Activated CD8-positive, alpha-beta T cell treated with anti-CD3 and anti-CD28 coated beads for 36 hours (primary cell): ENCODE measurements at places on chromosomes 16 and 17. TPM values are rescaled to one million over a fixed set of nuclear protein-coding genes. Genes with fewer than 3 reads are reported as not detected.

The KRTAP4-1 gene
- total RNA-seq = not detected

The ARL5C gene
- total RNA-seq = not detected

The NTHL1 gene
- 28.2 TPM for total RNA-seq

The CCL1 gene
- total RNA-seq = not detected

The TMC8 gene
- total RNA-seq = 197 TPM

The CLDN9 gene
- total RNA-seq = not detected

The KRT40 gene
- total RNA-seq = not detected

The ABCC3 gene
- total RNA-seq = not detected

The TEX19 gene
- not detected for total RNA-seq

DNA sequence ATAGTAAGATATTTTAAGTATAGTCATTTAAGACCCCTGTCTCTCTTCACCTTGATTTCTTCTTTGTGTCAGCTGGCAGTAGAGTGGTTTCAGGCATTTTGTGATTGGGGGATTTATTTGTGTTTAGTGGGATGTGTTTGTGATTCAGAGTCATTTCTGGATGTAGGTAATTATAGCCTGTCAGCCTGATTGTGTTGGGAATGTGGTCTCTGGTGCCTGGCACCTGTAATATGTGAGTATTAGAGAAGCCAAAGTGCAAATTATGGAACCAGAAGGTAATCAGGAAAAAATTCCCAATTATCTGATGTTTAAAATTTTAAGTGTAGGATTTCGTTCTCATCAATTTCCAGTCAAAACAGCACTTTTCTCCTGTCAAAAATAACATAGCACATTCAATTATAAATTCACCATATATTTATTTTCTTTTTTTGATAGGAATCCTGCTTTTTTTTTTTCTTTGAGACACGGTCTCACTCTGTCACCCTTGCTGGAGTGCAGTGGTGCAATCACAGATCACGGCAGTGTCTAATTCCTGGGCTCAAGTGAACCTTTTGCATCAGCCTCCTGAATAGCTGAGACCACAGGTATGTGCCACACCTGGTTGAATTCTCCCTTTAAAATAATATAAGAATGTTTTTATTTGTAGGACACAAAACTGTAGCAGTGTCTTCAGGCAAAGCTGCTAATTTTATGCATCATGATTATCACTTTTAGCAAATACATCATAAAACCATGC lies 42.7 kb downstream of the ATF7IP2 start:
- H3K27me3 ChIP-seq = no peaks in the 10 kb centered on the region
- H3K4me3 ChIP-seq = no peak overlapping the region
- DNase-seq = no peak
- no peak overlapping the region for H3K27ac ChIP-seq

DNA sequence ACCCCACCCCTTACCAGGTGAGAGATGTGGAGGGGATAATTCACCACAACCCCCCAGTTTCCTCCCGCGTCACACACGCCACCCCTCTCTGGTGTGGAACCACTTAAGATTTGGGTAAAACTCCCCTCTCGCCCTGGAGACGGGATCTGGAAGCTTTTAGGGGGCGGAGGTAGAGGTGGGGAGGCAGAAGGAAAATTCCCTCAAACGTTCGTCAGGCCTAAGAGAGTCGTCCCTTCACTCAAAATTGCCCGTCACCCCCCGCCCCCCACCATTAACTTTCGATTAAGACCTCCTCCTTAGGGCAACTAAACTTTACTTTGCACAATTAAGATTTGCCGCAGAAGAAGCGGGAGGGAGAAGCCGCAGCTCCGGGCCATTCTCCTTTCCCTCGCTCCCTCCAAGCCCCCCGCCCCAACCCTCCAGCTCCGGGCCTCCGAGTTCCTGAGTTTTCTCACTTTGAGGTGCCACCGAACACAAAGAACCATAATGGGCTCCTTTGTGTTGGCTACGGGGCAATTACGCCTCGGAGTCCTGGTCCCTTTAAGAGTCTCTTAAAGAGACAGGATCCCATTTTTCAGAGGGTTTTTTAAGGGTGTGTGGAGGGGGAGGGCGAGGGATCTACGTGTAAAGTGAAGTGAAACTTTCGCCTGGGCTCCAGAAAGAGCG lies 985 bp upstream of the FZD2 start:
- H3K4me1 ChIP-seq = peaks cover 15% of the 10 kb centered on the region
- H3K36me3 ChIP-seq = peaks cover 2% of the 10 kb centered on the region
- no peak overlapping the region for H3K27ac ChIP-seq
- H3K4me3 ChIP-seq = peak overlapping the region; percentile 76

GRCh38 chr16:88465387-88465983 lies 12.4 kb downstream of the ZFPM1 start:
- peaks cover 60% of the 10 kb centered on the region for H3K4me1 ChIP-seq
- H3K36me3 ChIP-seq = peaks cover 2% of the 10 kb centered on the region
- H3K27me3 ChIP-seq = no peaks in the 10 kb centered on the region
- no peak overlapping the region for H3K4me3 ChIP-seq
- H3K27ac ChIP-seq = no peak overlapping the region
- DNase-seq = no peak

DNA sequence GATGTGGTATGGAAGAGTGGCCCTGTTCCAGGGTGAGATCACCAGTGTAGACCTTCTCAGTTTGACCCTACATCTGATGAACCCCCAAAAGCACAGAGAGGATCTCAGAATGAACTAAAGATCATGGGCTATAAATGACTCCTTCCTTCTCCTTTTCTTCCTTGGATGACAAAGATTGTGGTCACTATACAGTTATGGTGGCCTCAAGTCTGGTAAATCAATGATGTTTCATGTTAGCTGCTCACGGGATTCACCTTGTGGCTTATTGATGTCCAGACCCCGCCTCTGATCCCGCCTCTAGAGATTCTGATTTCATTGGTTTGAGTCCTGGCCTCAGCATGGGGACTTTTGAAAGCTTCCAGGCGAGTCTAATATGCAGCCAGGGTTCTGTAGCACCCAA lies 112.2 kb downstream of the PITPNC1 start:
- H3K27ac ChIP-seq = peak overlapping the region; percentile 72
- DNase-seq = peak; percentile 66
- no peaks in the 10 kb centered on the region for H3K27me3 ChIP-seq
- H3K4me3 ChIP-seq = no peak overlapping the region
- peaks cover 84% of the 10 kb centered on the region for H3K4me1 ChIP-seq

GRCh38 chr16:6122401-6122800 lies 1024.8 kb upstream of the EEF2KMT start:
- H3K4me1 ChIP-seq = no peaks in the 10 kb centered on the region
- DNase-seq = no peak
- no peaks in the 10 kb centered on the region for H3K27me3 ChIP-seq
- H3K36me3 ChIP-seq = no peaks in the 10 kb centered on the region
- H3K27ac ChIP-seq = no peak overlapping the region

GRCh38 chr17:70368011-70368410 lies 198.7 kb downstream of the KCNJ2 start:
- no peaks in the 10 kb centered on the region for H3K36me3 ChIP-seq
- H3K27ac ChIP-seq = no peak overlapping the region
- no peak overlapping the region for H3K4me3 ChIP-seq
- peaks cover 4% of the 10 kb centered on the region for H3K27me3 ChIP-seq

DNA sequence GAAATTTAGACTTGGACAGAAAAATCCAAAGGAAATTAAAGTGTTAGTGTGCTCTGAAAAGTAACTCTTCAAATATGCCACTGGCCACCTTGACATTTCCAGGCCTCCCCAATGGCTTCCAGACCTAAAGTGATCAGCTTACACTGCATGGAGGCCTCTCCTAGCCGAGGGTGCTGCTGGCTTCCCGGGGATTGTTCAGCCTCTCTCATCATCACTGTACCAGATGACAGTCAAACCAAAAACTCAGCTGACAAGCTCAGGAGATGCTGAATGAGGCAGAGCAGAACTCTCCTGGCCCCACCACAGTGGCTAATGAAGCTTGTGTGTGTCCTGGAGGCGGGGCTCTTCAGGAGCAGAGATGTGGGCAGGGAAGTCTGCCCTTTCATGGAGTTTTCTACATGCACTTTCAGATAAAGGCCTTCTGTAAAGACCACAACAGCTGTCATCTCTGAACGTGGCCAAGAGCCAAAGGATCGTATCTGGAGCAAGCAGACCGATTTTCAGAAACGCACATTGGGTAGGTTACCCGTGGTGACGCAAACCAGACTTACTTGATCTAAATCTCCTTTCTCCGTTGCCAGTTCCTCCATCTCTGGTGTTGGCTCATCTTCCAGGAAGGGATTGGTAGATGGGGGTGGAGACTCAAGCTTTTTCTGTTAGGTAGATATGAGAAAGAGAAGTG lies 113.3 kb downstream of the VPS53 start:
- peaks cover 6% of the 10 kb centered on the region for H3K4me1 ChIP-seq
- peaks cover 32% of the 10 kb centered on the region for H3K36me3 ChIP-seq
- no peaks in the 10 kb centered on the region for H3K27me3 ChIP-seq

DNA sequence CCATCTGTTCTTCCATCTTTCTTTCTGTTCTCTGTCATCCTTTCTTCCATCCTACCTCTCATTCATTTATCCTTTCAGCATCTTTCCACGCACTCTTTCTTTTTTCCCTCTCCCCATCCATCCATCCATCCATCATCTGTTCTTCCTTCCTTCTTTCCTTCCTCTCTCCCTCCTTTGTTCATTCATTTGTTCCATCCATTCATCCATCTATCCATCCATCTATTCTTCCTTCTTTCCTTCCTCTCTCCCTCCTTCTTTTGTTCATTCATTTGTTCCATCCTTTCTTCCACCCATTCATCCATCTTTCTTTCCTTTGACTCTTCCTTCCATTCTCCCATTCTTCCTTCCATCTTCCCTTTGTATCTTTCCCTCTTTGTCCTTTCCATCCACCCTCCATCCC lies 39.2 kb downstream of the ARHGAP23 start:
- no peak overlapping the region for H3K4me3 ChIP-seq
- no peaks in the 10 kb centered on the region for H3K27me3 ChIP-seq
- H3K4me1 ChIP-seq = no peaks in the 10 kb centered on the region
- DNase-seq = no peak
- H3K27ac ChIP-seq = no peak overlapping the region

GRCh38 chr16:55078699-55079410 lies 148.2 kb downstream of the IRX5 start:
- no peak overlapping the region for H3K27ac ChIP-seq
- no peak overlapping the region for H3K4me3 ChIP-seq
- no peaks in the 10 kb centered on the region for H3K36me3 ChIP-seq
- DNase-seq = no peak
- peaks cover 1% of the 10 kb centered on the region for H3K27me3 ChIP-seq

GRCh38 chr16:67664871-67665270 lies 1.7 kb downstream of the ENKD1 start:
- H3K36me3 ChIP-seq = peaks cover 3% of the 10 kb centered on the region
- H3K27ac ChIP-seq = no peak overlapping the region
- no peak for DNase-seq
- H3K4me3 ChIP-seq = peak overlapping the region; percentile 15
- H3K27me3 ChIP-seq = no peaks in the 10 kb centered on the region

- no peaks in the 10 kb centered on the region for H3K4me1 ChIP-seq
- DNase-seq = no peak
These were observed 17.0 kb upstream of the THAP11 start for GRCh38 chr16:67825119-67825518.

DNA sequence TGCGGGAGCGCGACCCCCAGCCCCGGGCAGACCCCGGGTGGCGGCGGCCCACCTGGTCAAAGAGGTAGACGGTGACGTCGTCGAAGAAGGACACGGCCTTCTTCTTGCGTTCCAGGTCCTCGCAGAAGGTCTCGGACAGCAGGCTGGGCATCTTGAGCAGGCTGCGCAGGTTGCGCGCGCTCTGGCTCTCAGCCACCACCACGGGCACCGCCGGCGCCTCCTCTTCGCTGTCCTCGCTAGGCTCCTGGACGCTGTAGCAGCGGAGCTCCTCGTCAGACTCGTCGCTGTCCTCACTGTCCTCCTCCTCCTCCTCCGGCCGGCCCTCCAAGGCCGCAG lies 45.2 kb upstream of the PVALEF start:
- no peak for DNase-seq
- H3K27me3 ChIP-seq = peaks cover 1% of the 10 kb centered on the region
- H3K4me3 ChIP-seq = no peak overlapping the region
- no peak overlapping the region for H3K27ac ChIP-seq

DNA sequence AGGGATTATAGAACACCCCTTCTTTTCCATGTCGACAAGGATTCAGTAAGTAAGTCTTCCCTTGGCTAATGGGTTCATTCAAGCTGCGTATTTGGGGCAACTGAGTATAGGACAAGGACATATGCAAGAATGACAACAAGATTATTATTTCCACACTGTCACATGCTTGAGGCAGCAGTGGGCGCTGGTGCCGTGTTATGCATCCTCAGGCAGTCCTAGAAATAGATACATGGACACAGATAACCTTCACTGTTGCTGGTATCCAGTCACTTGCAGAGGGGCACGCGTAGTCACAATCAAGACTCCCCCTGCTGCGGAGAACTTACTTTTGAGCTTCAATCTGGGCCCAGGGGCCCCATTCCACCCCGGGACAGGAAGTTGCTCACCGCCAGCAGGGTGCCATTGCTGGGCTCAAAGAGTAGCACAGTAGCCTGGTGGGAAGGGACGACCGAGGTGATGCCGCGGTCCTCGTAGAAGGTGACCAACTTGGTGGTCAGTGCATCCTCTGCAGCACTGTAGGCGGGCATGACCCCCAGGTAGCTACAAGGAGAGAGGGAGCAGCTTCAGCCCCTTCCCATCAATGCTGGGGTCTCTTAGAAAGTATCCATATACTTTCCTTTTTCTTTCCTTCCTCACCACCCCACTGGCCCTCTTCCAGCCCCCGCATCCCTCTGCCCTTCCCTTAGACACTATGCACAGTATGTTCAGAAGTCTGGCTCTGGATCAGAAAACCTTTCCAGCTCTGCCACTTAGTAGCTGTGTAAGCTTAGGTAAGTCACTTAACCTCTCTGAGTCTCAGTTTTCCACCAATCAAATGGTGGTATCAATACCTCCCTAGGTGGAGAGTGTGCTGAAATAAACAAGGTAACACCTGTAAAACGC lies 804 bp downstream of the CRYM start:
- no peaks in the 10 kb centered on the region for H3K36me3 ChIP-seq
- H3K4me3 ChIP-seq = no peak overlapping the region
- no peaks in the 10 kb centered on the region for H3K4me1 ChIP-seq
- no peak overlapping the region for H3K27ac ChIP-seq

GRCh38 chr16:15952265-15952711 lies 2.9 kb downstream of the ABCC1 start:
- H3K27me3 ChIP-seq = no peaks in the 10 kb centered on the region
- peak overlapping the region; percentile 99 for H3K27ac ChIP-seq
- peak overlapping the region; percentile 85 for H3K4me3 ChIP-seq
- H3K4me1 ChIP-seq = peaks cover 58% of the 10 kb centered on the region
- peak; percentile 49 for DNase-seq

- DNase-seq = no peak
- H3K36me3 ChIP-seq = peaks cover 22% of the 10 kb centered on the region
- H3K27me3 ChIP-seq = no peaks in the 10 kb centered on the region
- H3K4me3 ChIP-seq = no peak overlapping the region
- no peaks in the 10 kb centered on the region for H3K4me1 ChIP-seq
These were observed 160.6 kb downstream of the CYB561 start for GRCh38 chr17:63285551-63285950.

DNA sequence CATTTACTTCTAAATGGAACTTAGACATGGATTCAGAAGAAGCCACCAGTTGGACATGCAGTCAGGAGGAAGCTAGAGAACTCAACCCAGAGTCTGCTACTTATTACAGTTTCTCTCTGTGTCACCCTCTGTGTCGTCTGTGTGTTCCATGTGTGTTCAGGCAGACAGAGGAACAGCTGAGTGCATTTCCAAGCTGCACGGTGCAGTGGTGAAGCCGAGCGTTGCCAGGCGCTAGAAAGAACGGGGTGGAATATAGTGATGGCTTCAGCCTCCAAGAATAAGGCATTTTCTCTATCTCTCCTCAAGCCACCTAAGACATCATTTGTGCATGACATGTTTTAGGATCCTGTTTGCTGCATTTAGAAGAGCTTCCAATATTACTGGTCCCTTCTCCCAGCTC lies 101.1 kb upstream of the CCL2 start:
- no peaks in the 10 kb centered on the region for H3K36me3 ChIP-seq
- H3K27ac ChIP-seq = no peak overlapping the region
- peaks cover 38% of the 10 kb centered on the region for H3K27me3 ChIP-seq
- H3K4me3 ChIP-seq = no peak overlapping the region
